ENCODE measurements at places on chromosomes 3 and 15.
A peak's percentile ranks its signal among the peaks of the same experiment; 100 is the strongest.

DNA sequence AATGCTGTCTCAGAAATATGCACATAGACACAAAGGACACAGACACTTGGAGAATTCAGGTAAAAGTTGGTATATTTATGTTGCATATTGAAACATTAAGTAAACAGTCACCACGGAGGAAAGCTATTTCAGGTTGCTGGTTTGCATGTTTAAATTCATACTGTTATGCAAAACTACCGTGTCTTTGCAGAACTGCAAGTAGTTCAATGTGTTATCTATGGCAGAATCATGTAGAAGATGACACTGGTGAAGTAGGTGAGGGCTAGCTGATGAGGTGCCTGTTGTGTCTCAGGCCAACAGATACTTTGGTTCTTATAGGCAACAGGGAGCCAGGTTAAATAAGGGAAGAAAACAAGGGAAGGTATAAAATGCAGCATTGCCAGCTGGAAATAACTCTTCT, 511.3 kb downstream of the DIPK2A start:
- no peak for DNase-seq

DNA sequence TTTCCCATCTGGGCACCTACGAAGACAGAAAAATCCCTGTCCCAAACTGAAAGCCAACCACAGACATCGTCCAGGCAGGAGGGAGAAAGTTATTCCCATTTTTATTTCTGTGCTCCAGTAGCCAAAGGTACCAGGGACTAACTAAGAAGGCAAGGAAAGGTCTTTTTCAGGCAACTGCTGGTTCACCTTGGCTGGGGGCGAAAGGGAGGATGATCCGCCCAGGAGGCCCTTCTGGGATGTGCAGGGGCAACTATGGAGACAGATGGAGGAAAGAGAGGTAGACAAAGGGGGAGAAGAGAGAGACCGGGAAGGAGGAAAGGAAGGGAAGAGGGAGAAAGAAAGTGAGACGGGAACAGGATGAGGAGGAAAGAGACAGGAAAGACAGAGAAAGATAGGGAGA, 13.3 kb downstream of the WNT5A start:
- no peak for DNase-seq

GRCh38 chr3:62558549-62559112, 185.3 kb upstream of the FEZF2 start:
- no peak for DNase-seq

- peak; percentile 35 for DNase-seq
These were observed 173.8 kb downstream of the FNDC3B start for GRCh38 chr3:172213200-172213599.

Measured in stimulated activated CD8-positive, alpha-beta memory T cell treated with anti-CD3 and anti-CD28 coated beads, Interleukin-4, amount 100 ng/mL, for 48 hours (primary cell).